ENCODE measurements at places on chromosomes 5 and 9. TPM values are rescaled to one million over a fixed set of nuclear protein-coding genes. Genes with fewer than 3 reads are reported as not detected.

- no peak for DNase-seq
Measured at GRCh38 chr5:38465061-38465460, 91.4 kb downstream of the LIFR start.

GRCh38 chr5:137572042-137572695 lies 73.0 kb upstream of the SPOCK1 start:
- no peak for DNase-seq

PCDHB2 gene
- total RNA-seq, result 0.15 TPM

CAAP1 gene
- 11.8 TPM for total RNA-seq

DNA sequence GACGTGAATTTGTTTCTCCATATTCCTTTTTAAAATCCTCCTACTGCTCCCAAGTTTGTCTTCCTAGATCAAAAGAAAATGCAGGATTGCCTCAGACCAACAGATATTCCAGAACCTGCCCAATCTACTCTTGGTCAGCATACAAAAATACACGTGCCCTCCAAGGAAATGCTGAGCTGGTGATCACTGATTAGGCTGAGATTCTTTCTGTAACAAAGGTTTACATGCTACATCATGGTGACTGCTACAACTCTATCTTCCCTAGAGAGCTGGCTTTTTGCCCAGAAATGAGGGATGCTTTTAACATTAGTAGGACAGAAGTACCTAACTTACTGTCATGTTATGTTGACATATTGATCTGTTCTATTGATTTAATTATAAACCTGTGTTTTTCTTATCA lies 35.5 kb downstream of the OR2Y1 start:
- DNase-seq, result no peak

GRCh38 chr5:58961631-58962280 lies 378.9 kb downstream of the RAB3C start:
- DNase-seq, result no peak

- DNase-seq, result no peak
Measured at GRCh38 chr9:8265281-8265680, 465.7 kb upstream of the DMAC1 start.

DNA sequence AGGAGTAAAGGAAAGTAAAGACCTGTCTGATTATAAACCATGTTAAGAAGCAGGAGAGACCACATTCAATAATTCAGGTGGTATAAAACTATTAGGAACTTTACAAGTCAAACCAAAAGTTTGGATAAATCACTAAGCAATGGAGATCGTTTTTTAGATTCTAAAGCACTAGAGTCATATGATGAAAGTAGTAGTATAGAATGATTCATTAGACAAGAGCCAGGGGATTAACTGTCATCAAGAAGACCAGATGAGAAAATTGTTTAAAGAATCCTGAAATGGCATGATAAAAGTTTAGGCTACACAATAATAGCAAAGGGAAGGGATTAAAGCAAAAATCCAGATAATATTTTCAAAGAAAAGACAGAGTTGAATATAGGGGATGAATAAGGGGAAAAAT lies 12.9 kb upstream of the CARNMT1 start:
- no peak for DNase-seq

PTGR1 gene
- 89.2 TPM for total RNA-seq

DNA sequence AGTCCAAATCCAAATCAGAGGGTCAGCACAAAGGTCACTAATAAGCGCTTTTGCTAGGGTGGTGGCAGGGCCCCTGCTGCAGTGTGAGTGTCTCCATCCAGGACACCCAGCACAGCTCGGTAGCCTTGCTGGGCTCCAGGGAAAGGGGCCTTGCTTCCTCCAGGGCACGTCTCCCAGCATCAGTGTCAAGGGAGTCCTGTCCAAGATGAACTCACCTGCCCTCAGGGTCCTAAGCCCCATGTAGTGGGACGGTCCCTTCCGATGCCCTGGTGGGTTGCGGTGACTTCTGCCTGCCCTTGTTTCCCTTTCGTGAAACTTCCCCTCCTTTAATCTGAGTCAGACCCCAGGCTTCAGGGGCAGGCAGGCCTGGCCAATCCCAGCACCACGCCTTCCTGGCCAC lies 101.7 kb downstream of the ZNF354C start:
- no peak for DNase-seq

- no peak for DNase-seq
Measured at GRCh38 chr5:174612686-174613085, 111.7 kb upstream of the MSX2 start.

DNA sequence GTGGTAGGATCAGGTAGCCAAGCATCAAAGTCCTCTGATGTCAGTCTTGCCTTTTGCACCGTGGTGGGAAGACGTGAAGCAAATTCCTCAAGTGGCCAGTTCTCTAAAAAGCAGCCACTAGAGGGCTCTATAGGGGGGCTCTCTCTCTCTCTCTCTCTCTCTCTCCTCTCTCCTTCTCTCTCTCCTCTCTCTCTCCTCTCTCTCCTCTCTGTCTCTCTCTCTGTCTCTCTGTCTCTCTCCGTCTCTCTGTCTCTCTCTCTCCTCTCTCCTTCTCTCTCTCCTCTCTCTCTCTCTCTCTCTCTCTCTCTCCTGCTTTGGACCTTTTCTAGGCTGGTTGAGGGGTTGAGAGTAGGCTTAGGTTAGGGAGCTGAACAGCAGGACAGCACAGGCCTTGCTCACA lies 13.9 kb upstream of the OSMR start:
- DNase-seq, result no peak

GRCh38 chr5:111626473-111627148 lies 114.3 kb upstream of the STARD4 start:
- no peak for DNase-seq

DNA sequence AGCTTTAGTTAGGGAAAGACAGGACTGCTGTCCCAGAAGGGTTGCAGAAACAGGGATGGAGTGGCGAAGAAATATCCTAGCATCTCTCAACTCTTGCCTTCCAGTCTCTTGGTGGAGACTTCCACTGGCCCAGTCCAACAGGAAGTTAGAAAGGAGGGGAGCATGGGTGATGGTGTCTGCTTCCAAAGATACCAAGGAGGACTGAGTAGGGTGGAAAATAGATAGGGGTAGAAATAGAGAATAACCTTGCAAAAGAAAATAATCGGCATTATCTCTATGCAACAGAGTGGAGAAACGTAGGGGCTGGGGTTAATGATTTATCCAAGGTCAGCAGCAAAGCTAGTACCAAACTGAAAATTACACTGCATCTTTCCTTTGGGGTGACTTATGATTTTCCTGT lies 242.3 kb downstream of the PSAT1 start:
- no peak for DNase-seq

CAMK2A gene
- not detected for total RNA-seq

RIMOC1 gene
- total RNA-seq, result 14.8 TPM

CDHR2 gene
- total RNA-seq, result not detected

DNA sequence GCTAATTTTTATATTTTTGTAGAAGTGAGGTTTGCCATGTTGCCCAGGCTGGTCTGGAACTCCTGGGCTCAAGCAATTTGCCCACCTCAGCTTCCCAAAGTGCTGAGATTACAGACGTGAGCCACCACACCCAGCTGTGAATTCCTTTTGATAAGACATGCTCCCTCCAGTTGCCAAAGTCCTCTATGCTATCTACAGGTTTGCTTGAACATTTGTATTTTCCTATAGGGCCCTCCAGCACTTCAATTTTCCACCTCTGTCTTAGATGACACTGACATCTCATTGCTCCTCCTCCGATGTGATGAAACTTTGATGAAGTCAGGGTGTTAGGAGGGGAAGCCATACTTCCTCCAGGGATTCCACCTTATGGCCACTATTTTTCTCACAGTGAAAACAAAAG lies 25.2 kb upstream of the CTSV start:
- no peak for DNase-seq

- DNase-seq, result no peak
Measured at GRCh38 chr5:91125916-91126315, 257.2 kb downstream of the ARRDC3 start.

GRCh38 chr9:120702075-120702474 lies 12.2 kb downstream of the MEGF9 start:
- no peak for DNase-seq

- DNase-seq, result no peak
Measured at GRCh38 chr5:138603249-138603920, 28.2 kb upstream of the HSPA9 start.

GRIA1 gene
- not detected for total RNA-seq

SHISAL2B gene
- not detected for total RNA-seq

DNA sequence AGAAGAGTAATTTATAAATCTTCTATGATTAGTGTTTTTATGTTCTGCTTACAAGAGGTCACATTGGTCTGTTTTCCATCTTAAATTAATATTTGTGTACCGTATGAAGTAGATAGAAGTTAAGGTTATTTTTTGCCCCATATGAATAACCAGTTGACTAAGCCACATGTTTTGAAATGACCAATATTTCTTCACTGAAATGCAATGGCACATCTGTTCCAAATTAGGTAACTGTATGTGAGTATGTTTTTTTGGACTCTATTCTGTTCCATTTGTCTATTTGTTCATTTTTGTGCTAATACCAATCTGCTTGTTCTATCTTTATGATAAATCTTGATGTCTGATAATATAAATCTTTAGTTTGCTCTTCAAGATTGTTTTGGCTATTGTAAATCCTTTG lies 17.7 kb downstream of the JAK2 start:
- DNase-seq, result no peak

- DNase-seq, result no peak
Measured at GRCh38 chr9:69397384-69398214, 72.6 kb downstream of the ENTREP1 start.

GRCh38 chr9:131755541-131756198 lies 15.8 kb upstream of the RAPGEF1 start:
- no peak for DNase-seq

GRCh38 chr5:92402045-92402444 lies 1018.9 kb upstream of the ARRDC3 start:
- DNase-seq, result no peak

- DNase-seq, result no peak
Measured at GRCh38 chr9:95852059-95853032, 23.1 kb upstream of the ERCC6L2 start.

GRCh38 chr9:107989099-107989498 lies 499.5 kb upstream of the KLF4 start:
- DNase-seq, result no peak

- no peak for DNase-seq
Measured at GRCh38 chr9:132823370-132824145, 54.5 kb downstream of the AK8 start.

- DNase-seq, result no peak
Measured at GRCh38 chr9:27468000-27468399, 56.1 kb upstream of the IFNK start.

FGD3 gene
- not detected for total RNA-seq

- DNase-seq, result no peak
Measured at GRCh38 chr5:27083449-27084415, 45.3 kb upstream of the CDH9 start.

DNA sequence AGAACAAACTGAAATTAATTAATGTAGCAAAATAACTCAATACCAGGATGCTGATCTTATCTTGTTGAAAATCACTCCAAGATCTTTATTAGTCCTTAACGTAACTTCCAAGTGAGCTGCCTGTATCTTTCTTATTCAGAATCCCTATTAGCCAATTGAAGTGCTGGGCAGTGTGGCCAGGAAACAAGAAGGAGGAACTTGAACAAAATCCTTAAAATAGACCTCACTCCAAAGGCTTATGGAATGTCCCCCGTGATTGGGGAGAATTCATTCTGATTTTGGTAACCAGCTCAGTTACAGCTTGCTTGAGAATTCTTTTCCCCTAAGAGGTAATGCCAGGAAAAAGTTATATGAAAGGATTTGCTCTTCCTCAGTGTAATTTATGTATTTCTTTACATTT lies 171.0 kb downstream of the DEPDC1B start:
- no peak for DNase-seq

DNA sequence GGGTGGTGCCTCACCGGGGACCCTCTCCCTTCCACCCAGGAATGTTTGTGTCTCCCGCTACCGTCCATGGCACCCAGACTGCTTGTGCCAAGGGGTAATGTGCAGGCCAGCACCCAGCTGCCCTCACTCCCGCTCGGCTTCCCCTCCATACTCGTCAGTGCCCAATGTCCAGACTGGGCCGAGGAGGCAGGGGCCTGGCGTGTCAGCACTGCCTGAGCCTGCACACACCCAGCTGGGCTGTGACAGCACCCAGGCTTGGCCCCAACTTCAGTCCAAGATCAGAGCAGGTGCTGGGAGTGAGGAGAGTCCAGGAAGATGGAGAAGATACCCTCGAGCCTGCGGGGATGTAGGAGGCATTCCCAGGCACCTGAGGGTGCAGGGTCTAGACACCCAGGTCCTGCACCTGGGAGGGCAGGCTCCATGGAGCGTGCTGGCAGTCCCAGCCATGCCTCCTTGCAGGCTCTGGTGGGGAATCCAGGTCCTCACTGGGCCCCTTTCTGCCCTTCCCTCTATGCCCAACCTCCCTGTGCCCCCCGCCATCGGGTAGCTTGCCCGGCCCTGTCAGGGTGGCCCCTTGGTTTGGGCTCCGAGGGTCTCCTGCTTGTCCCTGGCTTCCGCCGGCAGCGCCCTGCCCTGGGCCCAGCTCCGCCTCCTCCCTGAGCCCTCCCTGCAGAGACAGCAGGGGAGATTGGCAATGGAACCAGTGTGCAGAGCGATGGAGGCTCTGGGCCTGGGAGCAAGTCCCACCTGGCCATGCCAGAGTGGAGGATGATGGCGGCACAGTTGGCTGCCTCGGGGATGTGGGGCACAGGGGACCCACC lies 250.8 kb upstream of the EDIL3 start:
- DNase-seq, result no peak

GRCh38 chr5:91189480-91190313 lies 193.4 kb downstream of the ARRDC3 start:
- no peak for DNase-seq

INSL6 gene
- total RNA-seq, result not detected

DNA sequence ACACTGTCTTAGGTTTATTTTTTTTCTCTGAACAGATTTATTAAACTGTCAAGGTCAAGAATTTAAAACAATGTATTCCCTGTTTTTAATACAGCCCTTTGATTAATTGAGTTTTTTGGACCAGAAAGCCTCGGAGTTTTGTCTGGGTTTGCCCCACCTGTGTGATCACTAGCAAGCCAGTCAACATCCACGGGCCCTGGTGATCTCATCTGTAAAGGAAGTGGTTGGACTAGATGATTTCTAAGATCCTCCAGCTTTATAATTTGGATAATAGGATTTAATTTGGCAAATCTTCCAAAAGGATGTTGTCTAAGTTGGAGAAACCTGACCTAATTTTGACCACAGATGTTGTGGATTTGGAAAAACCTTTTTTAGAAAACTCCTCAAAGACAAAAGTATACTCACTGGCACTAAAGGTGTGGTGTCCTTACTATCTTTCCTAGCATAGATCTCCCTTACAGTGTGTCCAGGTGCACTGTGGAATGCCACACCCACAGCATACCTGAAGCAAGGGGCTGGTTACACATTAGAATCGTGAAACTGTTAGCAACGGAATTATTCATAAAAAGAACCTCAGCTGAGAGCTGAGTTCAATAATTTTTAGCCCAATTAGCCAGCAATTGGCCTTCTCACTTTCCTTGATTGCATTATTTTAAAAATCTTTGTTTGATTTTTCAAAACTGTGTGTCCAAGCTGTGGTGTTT lies 195.6 kb upstream of the ELL2 start:
- no peak for DNase-seq

PCDHB7 gene
- 2.4 TPM for total RNA-seq

TEX48 gene
- not detected for total RNA-seq

Measured in glomerular endothelial cell (primary cell).